AG09319 (cell line): ENCODE measurements at places on chromosomes 7 and 10.

GRCh38 chr10:15346440-15347141, 24.5 kb downstream of the FAM171A1 start:
- no peak for DNase-seq

- no peak for DNase-seq
These were observed 83.1 kb downstream of the FAS start for GRCh38 chr10:89073719-89074118.

DNA sequence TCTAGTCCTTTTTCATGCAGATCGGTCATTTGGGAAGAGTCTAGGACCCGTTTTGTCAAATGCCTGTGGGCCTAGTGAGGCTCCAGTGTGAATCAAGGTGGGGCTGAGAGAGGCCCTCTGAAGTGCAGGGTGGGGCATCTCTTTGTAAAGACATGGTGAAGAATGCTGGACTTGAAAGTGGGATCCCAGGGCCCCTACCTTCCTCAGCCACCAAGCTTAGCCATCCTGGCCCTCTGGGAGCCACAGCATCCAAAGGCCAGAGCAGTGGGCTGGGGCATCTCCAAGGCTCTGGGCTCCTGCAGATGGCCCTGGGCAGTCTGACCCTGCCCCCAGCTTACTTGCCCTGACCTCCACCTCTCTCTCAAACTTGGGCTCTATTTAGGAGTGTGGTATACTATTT, 78.5 kb downstream of the ADCY1 start:
- no peak for DNase-seq

- no peak for DNase-seq
These were observed 44.3 kb upstream of the FAM180A start for GRCh38 chr7:135792866-135793265.

- no peak for DNase-seq
These were observed 19.7 kb upstream of the SLC18A2 start for GRCh38 chr10:117221156-117221711.

DNA sequence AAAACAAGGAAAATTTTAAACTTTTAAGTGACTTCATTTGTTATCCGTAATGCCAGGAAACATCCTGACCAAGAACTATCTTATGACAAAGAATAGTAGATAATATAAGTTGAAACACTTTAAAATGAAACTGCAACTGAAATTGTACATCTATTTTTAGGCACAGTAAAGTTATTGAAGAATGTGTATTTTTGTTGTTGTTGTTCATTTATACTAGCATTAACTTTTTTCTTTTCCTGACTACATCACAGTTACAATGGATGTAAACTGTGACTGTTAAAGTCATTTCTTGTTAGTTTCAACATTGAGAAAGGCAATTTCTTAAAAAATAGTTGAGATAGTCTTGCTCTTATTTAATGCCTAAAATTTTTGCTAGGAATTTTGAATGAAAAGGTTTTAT, 2.6 kb downstream of the CPED1 start:
- DNase-seq: no peak

DNA sequence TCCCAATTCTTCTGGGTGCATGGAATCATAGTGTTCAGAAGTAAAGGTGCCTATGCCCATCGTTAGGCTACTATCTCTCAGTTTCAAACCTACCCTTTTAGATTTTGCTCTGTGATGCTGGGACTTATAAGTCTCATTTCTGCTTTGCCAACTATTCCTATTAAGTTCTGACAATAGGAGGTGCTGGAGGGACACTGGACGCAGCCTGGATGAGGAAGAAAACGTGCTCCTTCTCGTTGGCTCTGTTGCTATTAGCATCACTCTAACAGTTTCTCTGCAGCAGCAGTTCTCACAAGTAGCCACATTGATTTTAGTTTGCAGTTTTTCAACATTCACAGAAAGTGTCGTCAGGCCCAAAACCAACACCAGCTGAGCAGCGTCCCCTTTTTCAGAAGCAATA, 72.4 kb downstream of the ABCC2 start:
- DNase-seq: peak; percentile 31

DNA sequence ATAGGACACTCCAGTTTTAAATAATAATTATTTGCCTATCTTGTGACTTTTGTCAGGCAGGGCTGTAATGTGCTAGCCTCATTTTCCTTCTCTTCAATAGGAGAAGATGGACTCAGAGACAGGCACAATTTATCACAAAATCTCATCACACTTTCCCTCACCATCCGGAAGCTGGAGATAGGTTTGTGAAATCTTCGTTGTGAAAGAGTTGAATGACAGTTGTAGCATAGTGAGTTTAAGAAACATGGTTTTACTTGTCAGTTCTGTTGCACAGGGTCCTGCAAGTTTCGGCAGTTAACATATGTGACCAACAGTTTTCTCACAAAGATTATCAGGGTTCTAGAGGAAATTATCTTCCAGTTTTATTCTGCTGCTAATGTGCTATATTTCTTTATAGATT, 37.7 kb upstream of the MAP3K8 start:
- DNase-seq: no peak

DNA sequence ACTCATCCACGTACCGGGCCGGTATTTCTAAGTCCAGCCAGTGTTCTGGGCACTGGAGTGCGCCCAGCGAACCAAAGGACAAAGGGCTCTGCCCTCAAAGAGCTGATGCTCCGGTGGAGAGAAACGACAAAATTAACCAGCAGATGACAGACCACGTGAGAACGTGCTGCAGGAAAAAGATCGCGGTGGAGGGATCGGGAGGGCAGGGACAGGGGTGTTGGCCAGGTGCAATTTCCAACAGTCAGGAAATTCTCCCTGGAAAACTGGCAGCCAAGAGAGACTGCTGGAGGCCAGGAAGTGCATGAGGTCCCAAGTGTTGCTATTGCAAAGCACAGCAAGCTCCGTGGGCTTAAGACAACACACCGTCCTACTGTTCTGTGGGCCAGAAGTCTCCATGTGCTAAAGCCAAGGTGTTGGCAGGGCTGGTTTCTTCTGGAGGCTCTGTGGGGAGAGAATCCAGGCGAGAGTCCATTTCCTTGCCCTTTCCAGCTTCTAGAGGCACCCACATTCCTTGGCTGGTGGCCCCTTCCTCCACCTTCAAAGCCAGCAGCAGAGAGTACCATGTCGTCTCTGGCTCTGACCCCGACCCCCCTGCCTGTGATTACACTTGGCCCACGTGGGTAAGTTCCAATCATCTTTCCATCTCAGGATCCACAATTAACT, 21.3 kb upstream of the AMZ1 start:
- DNase-seq: no peak

GRCh38 chr10:71467161-71467560, 70.4 kb downstream of the CDH23 start:
- no peak for DNase-seq

DNA sequence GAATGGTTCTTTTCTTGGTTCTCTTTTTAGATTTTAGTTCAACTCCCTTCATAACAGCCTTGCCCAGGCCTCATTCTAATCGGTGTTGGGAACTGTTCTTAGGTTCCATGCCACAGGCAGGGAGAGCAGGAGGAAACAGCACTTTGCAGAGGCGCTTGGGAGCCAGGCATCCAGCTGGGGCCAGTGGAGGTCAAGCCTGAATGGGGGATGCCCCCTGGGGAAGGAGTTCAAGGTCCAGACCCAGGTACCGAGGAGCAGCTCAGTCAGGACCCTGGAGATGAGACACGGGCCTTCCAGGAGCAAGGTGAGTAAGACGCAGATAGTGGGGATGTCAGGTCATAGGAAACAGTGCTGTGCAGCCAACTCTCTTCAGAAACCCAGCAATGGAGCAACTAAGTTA, 4.5 kb downstream of the ZSCAN25 start:
- no peak for DNase-seq

DNA sequence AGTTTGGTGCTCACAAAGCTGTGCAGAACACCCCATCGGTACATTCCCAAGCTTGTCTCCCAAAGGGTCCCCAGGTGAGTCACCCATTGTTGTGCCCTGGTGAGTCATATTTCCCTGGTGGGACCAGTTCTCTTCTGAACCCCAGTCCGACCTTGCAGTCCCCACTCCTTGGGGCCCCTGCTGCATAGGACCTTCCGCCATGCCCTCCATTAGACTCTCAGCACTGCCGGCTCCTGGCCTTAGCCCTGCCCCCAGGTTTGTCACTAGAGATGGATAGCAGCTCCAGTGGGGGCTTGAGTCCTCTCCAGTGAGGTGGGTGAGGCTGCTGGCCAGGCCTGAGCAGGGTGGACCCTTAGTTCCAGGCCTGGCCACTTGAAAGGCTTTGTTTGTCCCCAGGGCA, 80.5 kb upstream of the MKI67 start:
- DNase-seq: no peak

- DNase-seq: no peak
These were observed 229.1 kb downstream of the CUX1 start for GRCh38 chr7:102046373-102047117.

DNA sequence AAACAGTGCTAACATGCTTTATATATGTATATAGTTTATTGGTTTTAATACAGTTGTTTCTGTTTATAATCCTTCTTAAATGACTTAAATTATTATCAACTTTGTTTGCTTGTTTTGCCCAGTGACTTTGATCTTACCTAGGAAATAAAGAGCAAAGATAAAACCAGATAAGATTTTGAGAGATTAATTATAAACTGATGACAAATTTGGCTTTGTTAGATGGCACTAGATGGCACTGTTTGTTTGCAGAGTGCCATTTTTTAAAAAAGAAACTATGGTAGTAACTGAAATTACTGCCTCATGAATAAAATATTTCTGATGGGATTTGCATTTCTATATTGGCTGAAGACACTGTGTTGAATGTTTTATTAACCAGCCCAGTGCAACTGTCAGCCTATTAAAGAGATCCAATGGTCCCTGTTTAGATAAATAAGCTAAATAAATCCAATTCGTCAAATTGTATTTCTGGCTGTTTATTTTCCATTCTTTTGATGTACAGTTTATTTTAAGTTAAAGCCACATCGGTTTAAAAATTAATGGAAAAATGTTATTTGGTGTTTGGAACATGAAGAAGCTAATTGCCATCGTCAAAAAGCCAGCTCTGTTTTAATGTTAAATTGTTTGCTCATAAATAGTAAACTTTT, 28.7 kb downstream of the VTI1A start:
- no peak for DNase-seq

GRCh38 chr10:26445411-26446031, 7.4 kb downstream of the APBB1IP start:
- DNase-seq: peak; percentile 41

DNA sequence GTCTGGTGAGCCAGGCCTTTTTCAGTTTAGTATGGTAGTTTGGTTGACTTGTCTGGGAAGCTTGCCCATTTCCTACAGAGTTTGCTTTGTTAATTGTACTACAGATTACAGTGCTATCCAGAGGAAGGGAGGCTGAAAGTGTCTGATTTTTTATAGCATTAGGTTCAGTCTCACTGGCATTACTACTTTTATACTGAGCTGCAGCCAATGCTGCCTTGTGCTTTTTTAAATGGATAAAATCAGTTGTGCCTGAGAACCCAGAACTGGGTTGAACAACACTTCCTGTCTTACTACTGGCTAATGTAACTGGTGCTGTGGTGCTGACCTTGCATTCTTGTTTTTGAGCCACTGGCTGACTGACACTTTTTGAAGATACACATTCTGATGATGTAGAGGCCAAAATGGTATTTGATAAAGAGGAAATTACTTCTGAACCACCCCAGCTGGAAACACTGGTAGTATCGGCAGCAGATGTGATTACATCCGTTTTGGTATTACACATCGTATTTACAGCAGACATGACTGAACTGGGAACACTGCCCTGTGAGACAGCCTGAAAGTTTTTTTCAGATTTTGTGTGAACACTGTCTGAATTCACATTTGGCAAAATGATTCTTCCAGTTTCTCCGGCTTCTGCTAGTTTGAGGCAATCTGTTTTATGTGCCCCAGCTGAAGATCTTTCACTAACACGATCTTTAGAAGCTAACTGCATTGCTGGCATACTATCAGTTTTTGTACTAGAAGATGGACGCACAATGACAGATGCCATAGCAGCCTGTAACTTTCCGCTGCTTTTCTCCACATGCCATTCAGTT, 74.1 kb downstream of the NRBF2 start:
- peak; percentile 68 for DNase-seq

GRCh38 chr10:124050021-124051015, 43.1 kb downstream of the CHST15 start:
- DNase-seq: no peak
